ENCODE measurements at places on chromosomes 2 and 18.
A peak's percentile ranks its signal among the peaks of the same experiment; 100 is the strongest.

- no peak for DNase-seq
Observed at GRCh38 chr2:105397025-105397722, 1.7 kb downstream of the FHL2 start.

DNA sequence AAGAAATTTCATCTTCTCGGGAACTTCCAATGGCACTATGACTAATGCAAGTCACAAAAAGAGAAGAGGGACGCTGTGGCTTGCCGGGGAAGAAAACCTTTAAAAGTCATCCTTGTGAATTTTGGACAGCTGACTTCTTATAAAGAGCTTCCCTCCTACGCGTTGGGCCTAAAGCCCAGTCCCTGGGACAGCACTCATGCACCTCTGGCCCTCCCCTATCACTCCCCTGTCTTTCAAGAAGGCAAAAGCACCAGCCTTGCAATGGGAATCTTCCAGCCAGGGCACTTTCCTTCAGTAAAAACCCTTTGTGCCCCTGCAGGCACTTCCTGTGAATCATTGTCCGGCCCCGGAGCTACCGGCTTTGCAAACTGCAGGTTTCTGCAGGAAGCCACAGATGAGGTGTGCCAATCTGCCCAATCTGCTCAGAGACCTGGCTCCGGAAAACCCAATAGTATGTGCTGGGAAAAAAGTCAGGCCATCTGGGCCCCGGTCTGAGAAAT lies 7.1 kb downstream of the MREG start:
- no peak for DNase-seq

DNA sequence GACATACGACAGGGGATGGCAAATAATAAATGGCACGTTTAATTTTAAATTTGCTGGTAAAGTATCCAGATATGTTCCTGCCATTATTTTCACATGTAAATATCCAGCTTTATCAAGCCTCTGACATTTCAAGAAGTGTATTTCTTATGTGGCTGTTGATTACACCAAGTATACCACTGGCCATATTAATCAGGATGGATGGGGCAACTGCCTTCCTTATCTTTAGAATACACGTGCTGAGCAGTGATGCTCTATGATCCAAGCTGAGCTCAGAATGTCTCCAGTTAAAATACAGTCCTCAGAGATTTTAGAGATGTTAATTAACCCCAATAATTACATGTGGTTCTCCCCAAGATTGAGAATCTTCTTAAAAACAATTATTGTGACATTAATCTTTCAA lies 38.3 kb upstream of the RAPGEF4 start:
- DNase-seq, result no peak

DNA sequence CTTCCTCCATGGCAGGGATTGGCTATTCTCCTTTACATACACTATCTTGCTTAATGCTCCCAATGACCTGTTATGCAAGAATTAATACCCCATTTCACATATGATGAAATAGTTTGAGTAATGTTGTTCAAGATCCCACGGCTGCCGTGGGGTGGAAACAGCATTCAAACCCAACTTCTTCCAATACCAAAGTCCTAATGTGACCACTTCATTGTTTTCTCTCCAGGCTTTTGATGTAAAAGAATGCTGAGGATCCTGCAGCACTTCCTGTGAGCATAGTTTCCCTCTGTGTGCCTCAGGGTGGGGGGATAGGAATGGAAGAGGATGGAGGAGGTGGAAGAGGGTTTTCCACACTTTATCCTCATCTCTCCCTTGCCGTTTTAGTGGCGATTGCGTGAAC lies 199.4 kb downstream of the IRS1 start:
- DNase-seq, result no peak

GRCh38 chr2:129430911-129431310 lies 548.6 kb upstream of the RAB6C start:
- DNase-seq, result no peak

- no peak for DNase-seq
Observed at GRCh38 chr2:97994476-97994875, 1.3 kb downstream of the TMEM131 start.

GRCh38 chr18:42914476-42914875 lies 201.0 kb downstream of the RIT2 start:
- no peak for DNase-seq

- no peak for DNase-seq
Observed at GRCh38 chr18:5943514-5943913, 48.2 kb upstream of the TMEM200C start.

GRCh38 chr2:68916226-68916625 lies 36.5 kb downstream of the GKN2 start:
- DNase-seq, result no peak

- DNase-seq, result no peak
Observed at GRCh38 chr2:98457045-98457696, 12.5 kb downstream of the INPP4A start.

DNA sequence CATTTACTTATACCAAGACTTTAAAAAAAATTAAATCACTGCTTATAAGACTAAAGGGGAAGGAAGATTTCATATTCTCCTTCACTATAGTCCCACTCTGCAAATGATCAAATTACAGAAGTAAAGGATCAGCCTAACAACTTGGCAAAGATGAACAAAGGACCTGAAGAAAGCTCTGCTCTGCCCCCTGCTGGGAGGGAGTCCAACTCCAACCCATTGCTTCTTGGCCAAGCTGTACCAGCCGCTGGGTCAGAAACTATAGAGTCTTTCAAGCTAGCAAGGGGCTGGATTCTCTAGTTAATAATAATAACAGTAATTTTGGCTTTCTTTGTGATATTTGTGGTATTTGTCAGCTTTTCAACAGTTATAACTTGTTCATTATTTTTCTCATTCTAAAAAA lies 927.0 kb upstream of the CRIM1 start:
- DNase-seq, result no peak

DNA sequence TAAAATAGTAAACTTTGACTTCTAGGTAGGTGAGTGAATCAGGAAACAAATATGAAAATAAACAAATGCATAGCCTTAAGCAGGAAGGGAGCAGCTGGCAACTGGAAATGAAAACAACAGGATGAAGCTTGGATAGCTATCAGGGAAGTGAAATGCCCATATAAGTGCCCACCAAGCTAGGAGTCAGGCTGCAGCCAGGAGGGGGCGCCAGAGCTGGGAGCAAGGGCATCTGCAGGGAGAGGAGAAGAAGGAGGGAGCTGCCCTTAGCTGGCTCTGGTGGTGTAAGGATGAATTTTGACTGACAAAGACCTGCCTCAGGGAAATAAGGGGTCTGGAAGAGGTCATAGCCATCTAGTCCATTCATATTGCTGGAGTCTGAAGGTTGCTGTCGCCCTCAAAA lies 298.3 kb downstream of the TDRD15 start:
- DNase-seq, result peak; percentile 22

GRCh38 chr2:197500503-197501131 lies 438 bp downstream of the HSPE1 start:
- DNase-seq, result no peak

DNA sequence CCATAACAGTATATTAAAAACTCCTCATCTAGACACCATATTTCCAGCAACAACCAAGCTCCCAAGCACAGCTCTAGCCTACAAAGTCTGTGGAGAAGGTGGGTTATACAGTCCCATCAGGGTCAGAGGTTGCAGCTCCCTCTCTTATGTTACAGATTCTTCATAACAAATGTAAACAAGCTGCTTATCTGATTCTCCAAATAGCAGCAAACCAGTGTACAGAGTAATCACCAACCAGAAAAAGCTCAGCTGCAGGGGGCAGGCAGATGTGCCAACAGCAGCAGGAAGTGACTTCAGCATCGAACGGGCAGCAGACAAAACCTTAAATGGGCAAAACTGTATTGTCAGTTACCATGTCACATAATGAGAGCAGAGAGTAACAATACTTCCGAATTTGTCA lies 52.9 kb upstream of the NABP1 start:
- DNase-seq, result no peak

GRCh38 chr2:145987793-145988192 lies 1467.9 kb upstream of the ZEB2 start:
- DNase-seq, result no peak

DNA sequence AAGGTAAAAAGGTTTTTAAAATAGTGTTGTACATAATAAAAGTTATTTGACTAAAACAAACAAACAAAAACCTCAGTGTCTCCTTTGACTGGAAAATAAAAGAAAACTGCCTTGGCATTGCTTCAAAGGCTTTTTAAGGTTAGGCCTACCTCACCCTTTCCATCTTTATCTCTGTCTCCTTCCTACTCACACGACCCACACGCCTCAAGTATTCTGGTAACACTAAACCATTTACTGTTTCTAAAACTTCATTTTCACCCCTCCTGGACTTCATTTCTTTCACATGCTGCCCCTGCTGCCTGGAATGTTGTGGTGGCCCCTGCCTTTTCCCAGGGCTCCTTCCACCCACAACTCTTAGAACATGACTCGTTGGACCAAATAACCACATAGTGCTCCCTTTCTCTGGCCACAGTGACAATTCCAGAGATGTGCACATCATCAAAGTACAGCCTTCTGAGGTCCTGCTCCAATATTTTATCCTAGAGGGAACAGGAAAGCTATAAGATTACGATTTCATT lies 54.0 kb downstream of the ERBB4 start:
- DNase-seq, result no peak

DNA sequence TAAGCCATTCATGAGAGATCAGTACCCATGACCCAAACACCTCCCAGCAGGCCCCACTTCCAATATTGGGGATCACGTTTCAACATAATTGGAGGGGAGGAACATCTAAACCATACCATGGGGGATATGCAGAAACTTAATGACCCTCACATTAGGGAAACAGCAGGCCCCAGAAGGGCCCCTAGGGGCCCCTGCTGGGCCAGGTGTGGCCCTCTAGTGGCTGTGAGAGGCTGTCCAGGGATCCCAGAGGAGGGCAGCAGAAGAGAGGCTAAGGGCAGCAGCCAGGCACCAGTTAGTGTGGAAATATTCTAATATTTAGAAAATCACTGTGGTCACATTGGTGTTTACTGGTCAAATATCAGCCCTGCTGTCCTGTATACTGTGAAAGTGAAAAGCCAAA lies 49.3 kb upstream of the ANKRD44 start:
- DNase-seq, result no peak

GRCh38 chr2:210839450-210839849 lies 283.1 kb downstream of the CPS1 start:
- DNase-seq, result no peak

DNA sequence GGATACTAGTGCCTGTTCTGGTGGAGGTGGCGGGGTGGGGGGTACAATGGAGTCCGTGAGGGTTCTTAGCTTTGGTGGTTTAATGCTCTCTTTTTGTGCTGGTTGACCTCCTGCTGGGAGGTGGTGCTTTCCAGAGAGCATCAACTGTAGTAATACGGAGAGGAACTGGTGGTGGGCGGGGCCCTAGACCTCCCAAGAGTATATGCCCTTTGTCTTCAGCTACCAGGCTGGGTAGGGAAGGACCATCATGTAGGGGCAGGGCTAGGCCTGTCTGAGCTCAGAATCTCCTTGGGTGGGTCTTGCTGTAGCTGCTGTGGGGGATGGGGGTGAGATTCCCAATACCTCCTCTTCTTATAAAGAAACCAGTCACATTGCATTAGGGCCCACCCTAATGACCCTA lies 27.1 kb downstream of the CAMKMT start:
- DNase-seq, result no peak

DNA sequence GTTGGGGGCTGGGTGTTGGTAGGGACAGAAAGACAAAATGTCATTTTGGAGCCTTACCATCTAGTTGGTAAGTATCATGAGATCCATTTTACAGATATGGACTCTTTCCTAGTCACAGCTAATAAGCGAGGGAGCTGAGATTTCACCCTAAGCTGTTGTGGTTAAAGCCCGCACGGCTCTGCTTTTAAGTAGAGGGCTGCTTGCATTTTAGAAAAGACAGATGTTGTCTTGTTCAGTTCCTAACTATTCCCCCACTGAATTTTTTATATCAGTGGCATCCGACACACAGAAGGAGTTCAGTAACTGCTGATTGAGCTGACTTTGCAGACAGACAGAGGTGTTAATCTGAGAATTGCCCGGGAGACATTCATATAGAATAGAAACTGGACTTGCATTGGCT lies 3.7 kb downstream of the QPCT start:
- DNase-seq, result no peak

DNA sequence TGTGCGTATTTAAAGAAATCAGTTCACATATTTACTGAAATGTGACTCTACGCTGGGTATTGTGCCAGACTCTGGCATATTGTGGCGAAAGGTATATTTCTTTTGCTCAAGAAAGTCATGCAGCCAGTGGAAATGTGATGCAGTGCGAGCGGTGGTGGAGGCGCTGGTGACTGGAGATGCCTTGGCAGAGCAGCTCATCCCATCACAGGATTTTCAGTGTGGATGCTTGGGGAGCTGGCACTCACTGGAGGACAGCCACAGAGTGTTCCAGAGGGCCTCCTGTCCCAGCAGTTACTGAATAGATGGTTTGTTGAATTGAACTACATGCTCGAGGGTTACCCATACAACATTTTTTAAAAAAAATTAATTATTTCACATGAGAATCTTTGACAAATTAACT lies 117.6 kb downstream of the ZNF407 start:
- DNase-seq, result no peak

- no peak for DNase-seq
Observed at GRCh38 chr18:73891572-73892421, 255.8 kb downstream of the FBXO15 start.

GRCh38 chr18:36561046-36561445 lies 263.5 kb downstream of the FHOD3 start:
- DNase-seq, result no peak

DNA sequence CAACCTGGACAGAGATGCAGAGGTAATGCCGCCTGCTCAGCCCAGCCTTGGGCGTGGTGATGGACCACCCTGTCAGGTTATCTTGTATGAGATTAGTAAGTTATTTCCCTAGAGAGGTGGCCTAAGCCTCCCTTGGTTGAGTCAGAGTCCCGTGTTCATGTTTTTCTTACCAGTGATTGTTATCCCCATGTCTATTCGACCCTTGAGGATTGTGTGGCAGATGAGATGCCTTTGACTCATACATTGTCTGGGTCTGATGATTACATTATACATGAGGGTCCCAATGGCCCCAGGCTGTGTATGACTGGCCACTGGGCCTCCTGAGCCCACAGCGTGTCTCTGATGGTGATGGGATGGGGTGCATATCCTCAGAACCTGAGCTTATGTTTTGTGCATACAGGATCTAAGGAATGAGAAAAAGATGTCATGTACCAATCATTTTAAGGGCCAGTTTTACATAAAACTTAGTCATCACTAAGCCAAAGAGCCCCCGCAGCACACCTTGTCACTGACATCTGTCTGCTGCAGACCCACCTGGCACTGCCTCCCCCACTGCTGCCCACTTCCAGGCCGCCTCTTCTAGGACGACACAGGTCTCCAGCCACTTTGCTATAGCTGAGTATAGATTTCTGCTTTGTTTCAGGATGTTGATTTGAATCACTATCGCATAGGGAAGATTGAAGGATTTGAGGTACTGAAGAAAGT lies 7.7 kb downstream of the PPP1R7 start:
- DNase-seq, result no peak

- DNase-seq, result no peak
Observed at GRCh38 chr2:206266130-206267125, 8.0 kb upstream of the ZDBF2 start.

Data from D721Med (cell line).